ENCODE measurements at places on chromosomes 13 and 19.

- no peak for DNase-seq
Measured at GRCh38 chr13:83190020-83190419, 692.3 kb downstream of the SLITRK1 start.

GRCh38 chr19:1747285-1748114 lies 5.8 kb upstream of the ONECUT3 start:
- DNase-seq, result peak; percentile 98

DNA sequence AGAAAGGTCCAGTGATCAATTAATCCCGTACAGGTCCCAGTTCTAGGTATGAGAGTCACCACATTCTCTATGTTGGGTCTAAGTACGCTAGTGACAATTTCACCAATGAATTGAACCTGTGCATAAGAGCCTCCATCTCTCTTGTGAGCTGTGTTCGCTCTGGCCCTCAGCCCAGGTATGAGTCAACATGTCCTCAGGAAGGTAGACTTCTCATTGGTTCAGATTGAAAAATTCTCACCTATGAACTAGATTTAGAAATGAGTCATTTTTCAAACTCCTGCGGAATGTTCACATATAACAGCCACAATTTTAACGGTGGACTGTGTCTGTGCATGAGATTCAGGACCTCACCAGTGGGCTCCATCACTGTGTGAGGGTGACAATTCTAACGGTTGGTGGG lies 12.7 kb upstream of the ZNF43 start:
- DNase-seq, result no peak

DNA sequence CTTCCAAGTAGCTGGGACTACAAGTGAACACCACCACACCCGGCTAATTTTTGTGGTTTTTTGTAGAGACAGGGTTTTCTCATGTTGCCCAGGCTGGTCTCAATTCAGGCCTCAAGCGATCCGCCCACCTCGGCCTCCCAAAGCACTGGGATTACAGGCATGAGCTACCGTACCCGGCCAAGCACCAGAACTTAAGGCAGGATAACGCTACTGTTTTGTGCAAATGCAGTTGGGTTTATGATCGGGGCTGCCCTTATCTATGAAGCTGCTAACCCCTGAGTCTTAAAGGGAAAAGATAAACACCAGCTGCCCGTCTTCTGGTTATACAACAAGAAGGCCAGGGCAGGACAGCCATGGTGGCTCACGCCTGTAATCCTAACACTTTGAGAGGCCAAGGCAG lies 12.6 kb upstream of the TM6SF2 start:
- no peak for DNase-seq

GRCh38 chr13:95956589-95957148 lies 96.5 kb downstream of the UGGT2 start:
- DNase-seq, result no peak

DNA sequence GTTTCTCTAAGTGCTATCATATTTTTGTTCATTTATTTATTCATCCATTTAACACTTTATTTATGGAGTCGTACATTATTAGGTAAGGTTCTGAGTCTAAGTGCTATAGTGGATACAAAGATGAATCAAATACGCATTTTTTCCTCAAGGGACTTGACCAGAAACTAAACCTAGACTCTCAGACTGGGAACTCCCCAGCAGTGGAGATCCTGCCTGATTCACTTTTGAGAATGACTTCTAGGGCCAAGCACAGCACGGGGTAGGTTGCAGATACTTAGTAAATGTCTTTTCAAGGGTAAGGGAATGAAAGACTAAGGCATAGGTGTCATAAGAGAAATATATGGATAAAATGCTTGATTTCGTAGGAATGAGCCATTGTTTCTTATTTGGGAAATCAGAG lies 7.2 kb downstream of the DNAJC15 start:
- no peak for DNase-seq

- DNase-seq, result no peak
Measured at GRCh38 chr13:84208246-84208910, 326.1 kb upstream of the SLITRK1 start.

- DNase-seq, result no peak
Measured at GRCh38 chr19:7873304-7874075, 700 bp downstream of the PRR36 start.

DNA sequence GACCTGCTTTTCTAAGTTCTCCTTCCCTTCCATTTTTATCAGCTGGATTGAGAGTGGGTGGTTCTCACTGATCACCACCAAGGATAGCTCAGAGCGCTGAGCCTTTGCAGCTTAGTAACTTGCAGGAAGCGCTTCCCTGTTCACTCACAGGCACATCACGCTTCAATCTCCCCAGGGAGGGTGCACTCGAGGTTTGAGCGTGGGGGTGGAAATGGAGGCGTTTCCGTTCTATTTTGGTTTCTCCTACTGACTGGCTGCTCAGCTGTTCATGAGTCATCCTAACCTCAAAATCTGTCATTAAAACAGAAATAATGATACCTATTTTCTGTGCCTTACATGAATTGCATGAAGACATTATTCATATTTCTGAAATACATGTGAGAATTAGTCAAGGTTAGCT lies 292.1 kb downstream of the SPRY2 start:
- peak; percentile 83 for DNase-seq

DNA sequence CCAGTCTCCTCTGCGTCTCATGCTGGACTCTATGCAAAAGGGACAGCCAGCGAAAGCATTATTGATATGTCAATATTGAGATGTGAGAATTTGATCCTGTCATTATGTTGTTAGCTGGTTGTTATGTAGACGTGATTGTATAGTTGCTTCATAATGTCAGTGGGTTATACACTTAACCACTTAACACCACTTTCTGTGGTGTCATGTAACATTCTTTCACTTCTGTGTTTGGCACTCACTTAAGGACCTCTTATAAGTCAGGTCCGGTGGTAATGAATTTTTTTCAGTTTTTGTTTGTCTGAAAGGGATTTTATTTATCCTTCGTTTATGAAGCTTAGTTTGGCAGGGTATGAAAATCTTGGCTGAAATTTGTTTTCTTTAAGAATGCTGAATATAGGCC lies 7.1 kb upstream of the SIGLEC7 start:
- DNase-seq, result no peak

DNA sequence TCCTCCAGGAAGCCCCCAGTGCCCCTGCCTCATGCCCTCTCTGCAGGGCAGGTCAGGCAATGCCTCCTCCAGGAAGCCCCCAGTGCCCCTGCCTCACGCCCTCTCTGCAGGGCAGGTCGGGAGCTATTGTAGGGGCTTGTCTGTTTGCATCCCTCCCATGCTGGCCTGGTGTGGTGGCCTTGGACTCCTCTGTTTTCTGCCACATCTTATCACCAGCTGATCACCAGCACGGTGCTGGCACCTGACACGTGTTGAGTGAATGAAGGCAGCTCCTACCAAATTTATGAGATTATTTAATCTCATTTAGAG lies 51.5 kb upstream of the C13orf46 start:
- DNase-seq, result no peak

DNA sequence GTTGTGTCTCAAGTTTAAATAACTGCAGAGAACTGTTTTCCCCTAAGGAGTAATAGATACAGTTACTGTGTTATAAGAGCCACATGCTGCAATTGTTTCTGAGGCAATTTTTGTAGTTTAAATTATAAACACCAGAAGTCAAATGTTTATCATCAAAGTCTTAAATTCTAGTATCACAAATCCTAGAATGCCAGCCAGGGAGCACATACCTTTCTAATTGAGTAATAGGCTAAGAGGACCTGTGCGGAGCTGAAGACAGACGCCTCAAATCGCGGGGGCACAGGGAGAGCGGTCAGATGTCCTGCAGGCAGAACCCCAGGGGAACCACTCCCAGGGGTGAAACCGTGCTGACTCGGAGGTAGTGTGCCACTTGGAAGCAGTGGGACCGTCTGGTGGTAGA lies 65.2 kb upstream of the TNFRSF19 start:
- DNase-seq, result no peak

- peak; percentile 11 for DNase-seq
Measured at GRCh38 chr13:96958286-96958891, 35.9 kb downstream of the OXGR1 start.

DNA sequence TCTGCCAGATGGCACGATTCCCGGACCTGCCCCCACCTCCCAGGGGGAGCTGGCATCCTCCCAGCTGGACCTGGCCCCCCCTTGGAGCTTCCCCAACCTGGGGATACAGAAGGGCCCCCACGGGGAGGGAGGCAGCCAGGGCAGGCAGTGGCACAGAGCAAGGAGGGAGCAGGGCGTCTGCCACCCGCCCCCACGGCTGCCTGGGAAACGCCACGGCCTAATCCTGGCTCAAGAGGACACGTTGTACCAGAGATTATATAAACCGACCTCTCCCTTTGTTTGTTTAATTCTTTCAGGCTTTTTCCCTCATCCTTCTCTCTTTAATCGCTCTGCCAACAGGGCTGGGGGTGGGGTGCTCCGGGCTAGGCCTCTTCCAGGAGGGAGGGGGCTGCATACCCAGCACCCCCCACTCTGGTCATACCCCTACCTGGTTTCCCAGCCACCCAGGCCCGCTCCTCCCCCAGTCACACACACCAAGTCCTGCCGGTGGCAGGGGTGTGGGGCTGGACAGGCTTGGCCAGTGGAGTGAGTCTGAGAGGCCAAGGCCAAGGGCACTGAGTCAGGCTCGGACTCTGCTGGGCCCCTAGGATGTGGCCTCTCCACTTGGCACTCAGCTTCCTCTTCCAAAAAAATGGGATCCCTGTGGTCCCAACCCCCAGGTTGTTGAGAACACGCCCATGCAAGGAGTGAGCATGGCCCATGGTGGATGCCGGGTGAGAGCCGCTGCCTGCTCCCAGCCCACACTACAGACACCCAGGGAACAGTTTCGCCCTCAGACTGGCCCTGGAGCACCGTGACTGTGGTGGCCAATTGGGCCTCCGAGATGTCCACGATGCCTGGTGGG lies 29.5 kb upstream of the NFIC start:
- DNase-seq, result no peak

- DNase-seq, result no peak
Measured at GRCh38 chr13:72678312-72678711, 49.1 kb downstream of the MZT1 start.
